Activated T-cell treated with anti-CD3 and anti-CD28 coated beads, Interleukin-2, amount 50 U/mL, for 4 hours (primary cell): ENCODE measurements at places on chromosomes 13 and 19. TPM values are rescaled to one million over a fixed set of nuclear protein-coding genes. Genes with fewer than 3 reads are reported as not detected.

GRCh38 chr13:95221971-95222732 lies 79.1 kb downstream of the ABCC4 start:
- DNase-seq, result no peak

DNA sequence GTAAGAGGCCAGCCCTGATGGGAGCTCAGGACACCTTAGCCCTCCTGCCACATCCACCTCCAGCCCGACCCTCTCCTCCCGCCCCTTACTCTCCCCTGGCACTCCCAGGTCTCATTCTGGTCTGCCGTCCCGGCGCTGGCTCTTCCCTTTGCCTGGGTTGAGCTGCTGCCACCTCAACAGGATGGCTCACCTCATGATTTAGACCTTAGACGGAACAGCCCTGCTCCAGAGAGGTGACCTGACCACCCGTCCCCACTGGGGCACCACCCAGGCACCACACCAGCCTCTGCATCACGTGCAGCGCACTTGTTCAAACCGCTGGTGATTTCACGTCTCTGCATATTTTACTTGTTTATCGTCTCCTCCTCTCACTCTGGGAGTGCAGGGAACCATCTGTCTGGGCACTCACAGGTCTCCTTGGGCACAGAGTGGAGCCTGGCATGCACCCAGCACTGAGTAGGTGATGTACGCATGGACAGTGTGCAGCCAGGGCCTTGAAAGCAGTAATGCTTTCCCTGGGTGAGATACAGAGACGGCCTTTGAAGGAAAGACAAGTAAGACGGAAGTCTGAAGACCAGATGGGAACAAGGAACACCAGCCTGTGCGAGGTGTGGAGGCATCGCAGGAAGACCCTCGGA lies 183.1 kb downstream of the KATNAL1 start:
- DNase-seq, result no peak

DNA sequence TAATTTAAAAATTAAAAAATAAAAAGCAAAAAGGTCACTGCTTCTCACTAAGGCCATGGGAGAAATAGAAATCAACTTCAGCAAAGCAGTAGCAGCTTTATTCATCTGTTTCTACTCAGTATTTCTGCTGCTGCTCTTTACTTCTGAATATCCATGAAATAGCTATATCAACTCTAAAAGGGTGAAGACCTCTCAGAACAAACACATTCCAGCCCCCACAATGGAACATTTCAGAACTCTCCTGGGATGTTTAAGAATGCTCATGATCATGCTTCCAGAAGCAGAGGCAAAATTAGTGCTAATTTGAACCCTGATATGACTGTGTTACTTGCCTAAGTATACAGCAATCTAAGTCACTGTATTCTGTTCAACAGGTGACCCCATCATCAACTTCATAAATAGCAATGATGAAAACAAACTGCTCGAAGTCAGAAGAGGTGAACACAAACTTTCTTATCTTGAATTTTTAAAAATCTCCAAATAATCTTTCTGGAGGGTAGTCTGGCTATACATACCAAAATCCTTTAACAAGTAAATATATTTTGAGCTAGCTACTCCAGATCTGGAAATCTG lies 29.6 kb upstream of the DOCK9 start:
- DNase-seq, result no peak

DNA sequence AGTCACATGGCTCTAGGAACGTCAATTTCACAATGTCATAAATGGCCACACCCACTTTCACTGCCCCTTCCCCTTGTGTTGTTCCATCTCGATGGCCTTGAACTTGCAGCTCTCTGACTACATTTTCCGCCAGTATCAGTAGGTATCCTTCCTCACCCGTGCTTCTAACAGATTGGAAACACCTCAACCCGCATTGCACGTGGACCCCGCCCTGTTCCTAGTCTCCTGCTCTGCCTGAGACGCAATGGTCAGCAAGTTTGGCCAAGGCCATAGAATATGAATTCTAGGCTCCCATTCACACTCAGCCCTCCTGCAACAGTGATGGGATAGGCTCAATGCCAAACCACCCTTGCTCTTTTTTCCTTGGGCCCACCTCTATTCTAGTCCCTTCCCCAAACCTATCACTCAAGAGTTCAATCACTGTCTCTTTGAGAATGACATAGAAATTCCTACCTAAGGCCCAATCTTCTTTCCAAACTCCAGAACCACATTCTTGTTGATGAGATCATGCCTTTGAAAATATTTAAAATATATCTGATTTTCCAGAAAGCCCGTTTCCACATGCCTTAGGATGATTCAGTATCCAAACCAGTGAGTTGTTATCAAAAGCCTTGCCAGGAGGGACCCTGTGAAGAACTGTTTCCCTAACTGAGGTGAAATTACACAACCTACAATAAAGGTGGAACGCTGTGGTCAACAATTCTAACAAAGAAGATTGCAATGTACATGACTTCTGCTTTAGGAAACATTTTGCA lies 334.6 kb downstream of the MYO16 start:
- DNase-seq, result no peak

DNA sequence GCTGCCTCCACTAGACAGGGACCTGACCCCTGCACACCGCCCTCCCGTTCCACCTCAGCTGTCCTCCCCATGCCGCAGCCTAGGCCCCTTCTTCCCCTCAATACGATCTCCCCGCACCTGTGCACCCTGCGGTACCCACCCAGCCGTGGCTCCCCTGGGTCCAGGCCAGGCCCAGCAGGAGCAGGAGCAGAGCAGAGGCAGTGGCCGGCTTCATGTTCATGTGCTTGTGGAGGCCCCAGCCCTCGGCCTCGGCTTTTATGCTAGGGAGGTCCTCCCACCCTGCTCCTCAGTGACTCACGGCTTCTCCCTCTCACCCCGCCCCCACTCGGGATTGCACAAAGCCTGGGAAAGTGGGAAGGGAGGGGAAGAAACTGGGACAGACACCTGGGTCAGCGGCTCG lies 11.4 kb upstream of the KRTDAP start:
- DNase-seq, result no peak

- DNase-seq, result no peak
Observed at GRCh38 chr19:49855277-49855675, 4.3 kb downstream of the PTOV1 start.

GRCh38 chr13:71209217-71209616 lies 657.8 kb downstream of the DACH1 start:
- DNase-seq, result no peak

DNA sequence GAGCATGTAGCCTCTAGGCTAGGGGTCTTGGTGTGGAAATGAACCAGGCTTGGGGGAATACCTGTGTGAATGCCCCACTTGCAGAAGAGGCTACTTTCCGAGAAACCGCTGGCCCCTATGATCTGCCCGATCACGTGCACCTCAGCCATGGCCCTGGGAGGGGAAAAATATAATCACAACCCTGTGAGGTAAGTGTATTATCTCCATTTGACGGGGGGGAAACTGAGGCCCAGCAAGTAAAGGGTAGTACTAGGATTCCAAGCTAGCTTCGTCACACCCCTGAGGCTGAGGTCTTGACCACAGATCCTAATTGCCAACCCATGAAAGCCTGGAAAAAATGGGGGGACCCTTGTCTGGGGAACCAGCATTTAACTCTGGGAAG lies 587 bp downstream of the B9D2 start:
- no peak for DNase-seq

- no peak for DNase-seq
Observed at GRCh38 chr13:24982333-24982999, 113.5 kb upstream of the PABPC3 start.

- DNase-seq, result no peak
Observed at GRCh38 chr13:74299721-74300120, 165.5 kb upstream of the KLF12 start.

DNA sequence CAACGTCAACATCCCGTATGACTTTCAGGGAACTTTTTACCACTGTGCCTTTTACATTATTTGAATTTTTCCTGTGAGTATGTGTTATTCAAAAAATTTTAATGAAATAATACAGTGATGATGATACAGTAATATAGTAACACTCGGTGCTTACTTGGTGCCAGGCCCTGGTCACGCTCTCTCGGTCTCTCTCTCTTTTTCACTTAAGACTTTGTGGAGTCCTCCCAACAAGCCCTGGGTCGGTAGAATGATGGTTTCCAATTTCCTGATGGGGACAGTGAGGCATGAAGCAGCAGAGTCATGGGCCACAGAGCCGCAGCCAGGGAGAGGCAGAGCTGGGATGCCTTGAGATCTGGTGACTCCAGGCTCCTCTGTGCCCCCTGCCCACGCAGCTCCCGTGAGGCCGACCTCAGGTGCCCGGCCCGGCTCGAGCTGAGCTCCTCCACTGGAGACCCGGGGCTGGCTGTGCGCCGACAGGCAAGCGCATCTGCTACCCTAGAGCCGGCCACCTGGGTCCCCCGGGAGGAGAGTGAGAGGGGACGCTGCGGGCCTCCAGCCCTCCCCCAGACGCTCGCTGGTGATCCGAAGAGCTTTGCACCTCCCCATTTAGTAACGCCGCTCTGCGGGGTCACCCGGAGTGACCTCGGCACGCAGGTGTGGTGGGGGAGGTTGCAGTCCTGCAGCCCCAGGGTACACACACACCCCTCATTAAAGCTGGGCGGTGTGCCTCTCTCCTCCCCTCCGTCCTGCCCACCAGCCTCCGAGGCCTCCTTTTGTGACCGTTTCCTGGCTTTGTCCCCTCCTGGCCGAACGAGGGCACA lies 4.4 kb upstream of the SBK3 start:
- DNase-seq, result no peak

DNA sequence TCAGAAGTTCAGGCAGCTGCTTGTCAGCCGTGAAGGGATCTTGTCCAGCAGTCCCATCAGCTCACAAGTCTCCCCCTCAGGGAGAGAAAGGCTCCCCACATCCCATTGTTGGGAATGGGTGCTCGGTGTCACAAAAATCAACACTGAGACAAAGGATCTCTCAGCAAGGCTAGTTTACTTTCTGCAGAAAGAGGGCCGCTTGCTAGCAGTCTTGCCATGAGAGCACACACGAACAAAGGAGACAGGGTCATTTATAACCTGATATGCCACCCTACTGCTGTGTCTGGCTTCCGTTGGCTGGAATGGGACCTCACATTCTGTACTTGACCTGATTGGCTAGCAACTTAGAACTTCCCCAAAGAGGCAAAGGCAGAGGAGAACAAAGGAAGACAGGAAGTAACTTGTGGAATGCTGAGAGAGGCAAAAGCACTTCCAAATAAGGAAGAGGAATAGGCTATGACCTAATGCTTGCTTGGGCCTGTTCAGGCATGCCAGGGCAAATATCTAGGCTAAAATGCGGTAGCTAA lies 8.7 kb upstream of the IGFL3 start:
- DNase-seq, result no peak

Gene LILRB1
- total RNA-seq, result 0.83 TPM

Gene BEST2
- total RNA-seq, result not detected

Gene LHB
- not detected for total RNA-seq

Gene UBL5
- 345 TPM for total RNA-seq
